ENCODE measurements at places on chromosomes 7 and 10. TPM values are rescaled to one million over a fixed set of nuclear protein-coding genes. Genes with fewer than 3 reads are reported as not detected.

The CDNF gene
- total RNA-seq, result 2.3 TPM

The CHAT gene
- total RNA-seq, result not detected

The VPS50 gene
- total RNA-seq, result 14.4 TPM

The TMEM270 gene
- not detected for total RNA-seq

The SLC13A1 gene
- not detected for total RNA-seq

The HOXA9 gene
- not detected for total RNA-seq
